ENCODE measurements at places on chromosomes 6 and 20. TPM values are rescaled to one million over a fixed set of nuclear protein-coding genes. Genes with fewer than 3 reads are reported as not detected.

The GNMT gene
- 0.45 TPM for total RNA-seq

The PCMT1 gene
- 2.6 TPM for total RNA-seq

The UBE2C gene
- total RNA-seq, result 37.5 TPM

The KHDC3L gene
- total RNA-seq, result not detected

The SLC23A2 gene
- 19.3 TPM for total RNA-seq

The C6orf15 gene
- total RNA-seq, result not detected

The CALHM5 gene
- total RNA-seq, result 1.6 TPM

The RAET1E gene
- not detected for total RNA-seq

The DBNDD2 gene
- total RNA-seq, result 131 TPM

The FNDC1 gene
- total RNA-seq, result not detected

The CST9 gene
- total RNA-seq, result not detected

The COL19A1 gene
- total RNA-seq, result 11.7 TPM

The SNAP25 gene
- total RNA-seq, result 5.1 TPM

The VGLL2 gene
- not detected for total RNA-seq

The TP53TG5 gene
- not detected for total RNA-seq

The PGC gene
- total RNA-seq, result 32,926 TPM
